ENCODE measurements at places on chromosomes 2 and 18.

GRCh38 chr2:172723286-172723685 is 12.4 kb upstream of the RAPGEF4 start:
- DNase-seq: no peak

DNA sequence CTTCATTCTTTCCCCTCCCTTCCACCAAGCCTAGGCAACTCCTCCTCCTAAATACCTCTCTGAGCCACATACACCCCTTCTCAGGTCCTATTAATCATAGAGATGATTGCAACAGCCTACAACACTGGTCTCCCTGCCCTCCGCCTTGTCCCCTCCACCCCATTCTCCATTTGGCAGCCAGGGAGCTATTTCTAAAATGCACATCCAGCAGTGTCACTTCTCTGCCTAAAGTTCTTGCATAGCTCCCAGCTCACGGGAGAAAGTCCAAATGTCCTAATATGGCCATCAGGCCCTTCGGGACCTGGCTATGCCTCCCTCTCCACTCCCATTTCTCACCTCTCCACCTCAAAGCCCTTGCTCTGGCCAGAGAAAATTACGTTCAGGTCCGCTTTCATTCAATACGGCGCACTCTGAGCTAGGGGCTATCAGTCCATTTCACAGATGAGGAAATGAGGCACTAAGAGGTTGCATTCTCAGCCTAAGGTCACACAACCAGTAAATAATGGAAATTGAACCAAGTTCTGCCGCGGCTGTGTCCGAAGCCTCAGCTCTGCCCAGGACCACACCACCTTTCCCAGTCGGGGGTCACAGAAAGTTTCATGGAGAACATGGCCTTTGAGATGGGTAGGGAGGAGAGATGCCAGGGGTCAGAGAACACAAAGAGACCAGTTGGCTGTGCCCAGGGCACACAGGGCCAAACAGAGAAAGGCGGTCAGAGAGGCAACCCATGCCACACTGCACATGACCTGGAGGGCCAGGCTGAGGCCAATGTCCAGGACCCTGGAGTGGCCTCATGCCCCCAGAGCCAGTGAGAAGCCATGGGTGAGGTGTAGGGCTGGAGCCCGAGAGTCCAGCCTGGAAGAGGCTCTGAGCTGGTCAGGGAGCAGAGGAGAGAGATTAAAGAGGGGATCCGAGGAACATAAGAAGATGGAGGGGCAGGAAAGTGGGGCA is 72.8 kb downstream of the TNS1 start:
- no peak for DNase-seq

DNA sequence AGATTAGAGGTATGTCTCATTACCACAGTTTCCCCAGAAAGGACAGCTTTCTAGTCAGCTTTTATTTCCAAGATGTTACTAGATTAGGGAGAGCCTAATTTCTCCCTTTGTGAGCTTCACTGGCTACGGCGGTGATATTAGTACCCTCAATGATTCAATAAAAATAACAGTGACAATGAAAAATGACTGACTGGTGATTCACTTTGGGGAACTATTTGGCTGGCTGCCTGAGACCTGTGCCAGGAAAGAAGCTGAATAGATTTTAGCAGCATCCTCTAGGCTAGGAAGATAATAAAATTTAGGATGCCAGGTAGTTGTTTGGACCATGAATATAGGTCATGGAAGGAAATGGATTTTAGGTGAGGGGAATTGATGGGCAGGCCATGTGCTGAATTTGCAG is 178.7 kb downstream of the FMNL2 start:
- DNase-seq: no peak

DNA sequence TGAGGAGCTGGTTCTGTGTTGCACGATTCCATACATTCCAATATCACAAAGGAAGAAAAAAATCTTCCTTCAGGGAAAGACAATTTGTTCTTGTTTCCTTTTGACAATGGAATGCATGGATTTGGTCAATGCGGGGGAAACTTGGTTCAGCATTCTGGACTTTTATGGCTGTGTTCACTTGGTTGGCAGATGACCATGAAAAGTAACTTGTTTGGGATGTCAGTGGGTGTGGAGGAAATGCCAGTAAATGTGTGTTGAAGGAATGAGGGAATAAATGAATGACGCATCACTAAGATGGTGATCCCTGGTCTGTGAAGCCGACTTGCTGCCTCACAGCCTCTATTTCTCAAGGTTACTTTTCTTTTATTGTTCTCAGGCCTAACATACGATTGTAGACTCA is 53.7 kb downstream of the THUMPD2 start:
- DNase-seq: no peak

DNA sequence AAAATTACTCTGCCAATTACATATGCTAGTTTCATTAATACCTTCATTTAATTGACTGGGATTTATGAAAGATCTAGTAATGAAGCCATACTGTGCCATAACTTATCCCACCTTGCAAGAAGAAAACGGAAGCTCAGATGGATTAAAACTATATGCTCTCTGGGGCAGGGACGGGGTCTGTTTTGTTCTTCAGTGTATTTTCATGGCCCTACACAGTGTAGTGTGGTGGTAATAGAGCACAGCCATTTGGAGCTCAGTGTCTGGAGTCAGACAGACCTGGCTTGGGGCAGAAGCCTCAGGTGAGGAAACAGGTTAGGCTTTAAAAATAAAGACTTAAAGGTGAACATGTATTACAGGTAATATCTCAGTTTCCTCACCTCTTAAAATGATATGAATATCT is 62.3 kb downstream of the FIGN start:
- DNase-seq: no peak

DNA sequence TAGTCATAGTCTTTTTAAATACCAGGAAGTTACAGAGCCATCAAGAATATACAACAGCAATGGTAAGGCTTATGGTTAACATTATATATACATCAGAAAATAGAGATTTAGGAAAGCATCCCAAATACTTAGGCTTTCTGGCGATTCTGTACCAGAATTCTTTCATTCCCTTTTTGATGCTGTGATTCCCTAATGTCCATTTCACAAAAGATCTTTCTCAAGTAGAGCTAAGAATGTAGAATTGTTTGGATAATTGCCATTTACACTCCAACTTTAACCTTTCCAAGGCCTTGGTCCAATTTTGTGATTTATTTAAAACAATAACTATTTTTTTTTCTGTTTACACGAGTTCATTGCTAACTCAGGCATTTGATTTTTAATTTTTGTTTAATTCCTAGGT is 422.2 kb downstream of the MTX2 start:
- DNase-seq: no peak

GRCh38 chr18:31371989-31372388 is 4.6 kb upstream of the DSG4 start:
- no peak for DNase-seq

DNA sequence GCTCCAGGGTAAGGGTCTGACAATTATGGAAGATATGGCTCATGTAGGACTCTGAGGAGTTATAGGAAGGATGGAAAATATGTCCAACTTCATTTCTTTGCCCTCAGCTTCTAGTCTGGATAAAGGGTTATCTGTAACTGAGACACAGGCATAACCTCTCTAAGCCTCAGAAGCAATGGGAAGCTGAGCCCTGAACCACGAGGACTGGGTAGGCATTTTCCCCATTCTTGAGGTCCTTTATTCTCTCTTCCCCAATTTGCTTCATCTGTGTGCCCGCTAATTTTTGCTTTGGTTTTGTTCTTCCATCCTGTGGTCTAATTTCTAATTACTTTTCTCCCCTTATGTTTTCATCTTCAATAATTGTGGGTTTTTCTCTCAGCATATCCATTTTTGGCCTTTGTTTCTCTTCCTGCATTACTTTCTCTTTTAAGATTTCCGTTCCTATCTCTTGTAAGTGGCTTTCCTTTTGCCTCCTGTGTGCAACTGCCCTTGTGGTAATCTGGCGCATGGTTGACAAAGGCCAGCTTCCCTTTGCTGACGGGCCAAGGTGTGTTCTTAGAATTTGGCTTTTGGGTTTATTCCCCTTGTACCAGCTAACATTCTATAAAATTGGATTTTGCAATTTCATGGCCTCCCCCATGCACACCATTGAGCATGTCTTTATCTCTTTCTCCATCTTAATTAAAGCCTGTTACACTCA is 343.8 kb downstream of the TXNL1 start:
- DNase-seq: no peak

DNA sequence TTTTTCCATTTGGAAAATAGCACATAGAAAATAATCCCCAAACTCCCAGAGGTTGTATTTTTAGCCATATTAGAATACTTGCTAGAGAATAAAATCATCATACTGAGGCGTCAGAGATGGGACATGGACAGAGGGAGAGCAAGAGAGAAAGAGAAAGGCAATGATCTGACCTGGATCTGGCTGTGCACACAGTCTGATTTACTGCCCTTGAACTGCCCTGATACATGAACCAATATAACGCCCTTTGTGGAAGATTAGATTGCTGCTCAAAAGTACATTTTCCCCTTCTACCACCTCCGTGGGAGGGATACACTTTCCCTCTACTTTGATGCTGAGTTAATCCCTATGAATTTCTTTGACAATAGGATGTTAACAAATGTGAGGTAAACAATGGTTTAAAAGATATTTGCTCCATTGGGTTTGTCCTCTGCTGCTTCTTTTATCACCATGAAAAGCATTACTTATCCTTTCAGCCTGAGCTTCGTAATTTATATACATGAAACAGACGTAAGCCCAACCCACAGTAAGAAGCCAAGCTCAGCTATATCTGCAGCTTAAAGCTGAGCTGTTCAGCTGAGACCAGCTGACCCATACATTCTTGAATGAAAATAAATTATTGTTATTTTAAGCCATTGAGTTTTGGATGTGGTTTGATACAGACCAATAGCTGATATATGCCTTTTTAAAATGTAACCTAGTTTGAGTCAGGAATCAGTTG is 1664.6 kb upstream of the CELF4 start:
- DNase-seq: no peak

GRCh38 chr2:78147466-78147865 is 625.3 kb upstream of the LRRTM4 start:
- DNase-seq: no peak

GRCh38 chr2:2856723-2857415 is 520.7 kb downstream of the EIPR1 start:
- DNase-seq: no peak

GRCh38 chr2:79129804-79130203 is 9.5 kb downstream of the REG1A start:
- no peak for DNase-seq

DNA sequence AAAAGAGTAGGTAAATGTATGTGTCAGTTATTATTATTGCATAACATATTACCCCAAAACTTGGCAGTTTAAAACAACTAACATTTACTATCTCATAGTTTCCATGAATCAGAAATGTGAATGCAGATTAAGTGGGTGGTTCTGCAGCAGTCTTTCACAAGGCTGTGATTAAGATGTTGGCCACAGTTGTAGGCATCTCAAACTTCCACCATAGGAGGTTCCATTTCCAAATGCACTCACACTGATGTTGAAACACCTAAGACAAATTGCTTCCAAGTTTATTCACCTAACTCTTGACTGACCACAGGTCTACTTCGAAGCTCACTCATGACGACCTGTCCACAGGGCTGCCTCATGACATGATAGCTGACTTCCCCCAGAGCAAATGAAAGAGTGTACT is 360.8 kb downstream of the GRB14 start:
- no peak for DNase-seq

GRCh38 chr2:72689579-72690195 is 136.1 kb downstream of the EXOC6B start:
- DNase-seq: no peak

DNA sequence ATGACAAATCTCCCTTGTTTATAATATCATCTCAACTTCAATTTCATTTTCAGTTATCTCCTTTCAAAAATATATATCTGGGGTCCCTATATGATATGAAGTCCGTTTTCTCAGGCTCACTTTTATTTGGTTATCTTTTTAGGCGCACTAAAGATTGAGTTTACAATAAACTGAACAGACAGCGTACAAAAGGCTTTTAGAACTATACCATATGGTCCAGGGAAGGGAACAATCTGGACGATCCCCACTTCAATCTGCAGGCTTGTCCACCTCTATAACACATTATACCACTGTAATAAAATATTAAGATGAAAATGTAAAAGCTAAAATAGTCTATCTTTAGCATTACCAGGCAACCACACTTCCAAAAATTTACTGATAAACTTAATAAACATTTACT is 289.9 kb downstream of the ZEB2 start:
- DNase-seq: no peak

GRCh38 chr2:108612153-108612513 is 77.9 kb downstream of the LIMS1 start:
- peak; percentile 16 for DNase-seq

GRCh38 chr2:45412754-45413379 is 198.2 kb downstream of the SRBD1 start:
- no peak for DNase-seq

DNA sequence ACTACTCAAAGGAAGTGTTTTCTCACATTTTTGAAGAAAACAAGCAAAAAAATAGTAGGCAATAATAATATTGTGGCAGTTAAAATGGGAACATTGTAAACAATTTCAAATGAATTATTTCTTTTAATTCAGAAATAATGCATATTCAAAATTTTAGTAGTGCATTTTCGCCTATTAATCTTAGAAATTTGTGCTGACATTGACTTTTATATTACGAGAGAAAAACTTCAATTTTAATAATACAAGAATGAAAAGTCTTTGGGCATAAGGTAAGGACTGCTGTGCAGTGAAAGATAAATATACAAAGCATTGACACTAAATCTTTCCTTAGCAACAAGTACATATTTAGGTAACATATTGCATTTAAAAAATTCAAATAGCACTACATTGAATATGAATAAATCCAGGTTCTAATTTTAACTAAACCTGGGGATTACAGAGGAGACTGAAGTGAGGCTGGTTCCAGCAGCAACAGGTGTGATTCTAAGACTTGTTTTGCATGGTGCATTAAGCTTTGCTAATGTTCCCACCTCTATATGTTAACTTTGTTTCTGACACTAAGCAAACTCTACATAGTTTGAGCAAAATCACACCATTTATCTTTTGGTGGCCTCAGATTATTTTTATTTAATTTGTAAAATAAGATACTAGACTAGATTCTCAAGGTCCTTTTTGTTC is 40.5 kb downstream of the CALCRL start:
- no peak for DNase-seq

GRCh38 chr2:19806591-19806990 is 95.2 kb downstream of the TTC32 start:
- DNase-seq: no peak

GRCh38 chr2:178702361-178702760 is 104.9 kb downstream of the TTN start:
- DNase-seq: no peak

GRCh38 chr2:61114147-61114546 is 47.8 kb upstream of the C2orf74 start:
- DNase-seq: no peak

- no peak for DNase-seq
Measured at GRCh38 chr2:239379641-239380170, 21.1 kb downstream of the HDAC4 start.

- DNase-seq: no peak
Measured at GRCh38 chr18:41096504-41096903, 858.5 kb upstream of the PIK3C3 start.

GRCh38 chr18:6056171-6056910 is 161.0 kb upstream of the TMEM200C start:
- DNase-seq: no peak

GRCh38 chr2:36287363-36288275 is 68.0 kb upstream of the CRIM1 start:
- peak; percentile 22 for DNase-seq

- no peak for DNase-seq
Measured at GRCh38 chr2:206614811-206615210, 27.5 kb upstream of the FAM237A start.

GRCh38 chr2:45169339-45170190 is 160.3 kb upstream of the SIX2 start:
- DNase-seq: peak; percentile 22
